ENCODE measurements at places on chromosomes 12 and 14.
A peak's percentile ranks its signal among the peaks of the same experiment; 100 is the strongest.

DNA sequence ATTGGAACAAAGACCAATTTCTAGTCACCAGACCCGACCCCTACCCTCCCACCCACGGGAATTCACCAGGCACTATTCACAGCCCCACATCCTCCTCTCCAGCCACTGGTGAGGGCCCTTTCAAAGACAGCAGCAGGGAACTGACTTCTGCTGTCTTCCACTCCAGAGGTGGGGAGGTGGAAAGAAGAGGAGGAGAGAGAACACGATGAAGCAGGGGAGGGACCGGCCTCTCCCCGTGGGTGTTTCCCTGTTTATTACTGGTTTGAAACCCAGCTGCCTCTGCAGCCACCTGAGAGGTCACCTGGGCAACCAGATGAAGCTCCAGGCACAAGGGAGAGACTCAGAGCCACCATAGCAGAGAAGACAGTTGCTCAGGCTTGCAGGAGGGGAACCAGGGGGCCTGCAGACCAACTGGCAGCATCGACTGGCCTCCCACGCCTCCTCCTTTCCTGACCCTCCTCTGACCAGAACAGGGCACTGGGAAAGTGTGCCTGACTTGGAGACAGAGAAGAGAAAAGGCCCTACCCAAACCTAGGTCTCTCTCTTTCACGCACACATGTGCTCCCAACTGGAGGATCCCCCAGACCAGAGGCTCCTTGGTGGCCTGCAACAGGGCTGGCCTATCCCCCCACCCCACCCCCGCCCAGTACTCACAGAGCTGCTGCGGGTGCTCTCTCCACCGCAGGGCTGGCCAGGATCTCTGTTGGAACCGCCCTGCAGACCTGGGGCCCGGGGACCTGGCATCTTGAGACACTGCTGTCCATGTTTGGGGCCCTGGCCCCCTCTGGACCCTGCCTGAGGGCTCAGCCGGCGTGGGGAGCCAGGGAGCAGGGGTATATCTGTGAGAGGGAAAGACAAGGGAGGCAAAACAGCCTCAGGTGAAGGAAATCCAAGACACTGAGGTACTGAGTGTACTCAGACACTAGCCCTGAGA is 22.8 kb downstream of the ANO2 start:
- no peak for DNase-seq

DNA sequence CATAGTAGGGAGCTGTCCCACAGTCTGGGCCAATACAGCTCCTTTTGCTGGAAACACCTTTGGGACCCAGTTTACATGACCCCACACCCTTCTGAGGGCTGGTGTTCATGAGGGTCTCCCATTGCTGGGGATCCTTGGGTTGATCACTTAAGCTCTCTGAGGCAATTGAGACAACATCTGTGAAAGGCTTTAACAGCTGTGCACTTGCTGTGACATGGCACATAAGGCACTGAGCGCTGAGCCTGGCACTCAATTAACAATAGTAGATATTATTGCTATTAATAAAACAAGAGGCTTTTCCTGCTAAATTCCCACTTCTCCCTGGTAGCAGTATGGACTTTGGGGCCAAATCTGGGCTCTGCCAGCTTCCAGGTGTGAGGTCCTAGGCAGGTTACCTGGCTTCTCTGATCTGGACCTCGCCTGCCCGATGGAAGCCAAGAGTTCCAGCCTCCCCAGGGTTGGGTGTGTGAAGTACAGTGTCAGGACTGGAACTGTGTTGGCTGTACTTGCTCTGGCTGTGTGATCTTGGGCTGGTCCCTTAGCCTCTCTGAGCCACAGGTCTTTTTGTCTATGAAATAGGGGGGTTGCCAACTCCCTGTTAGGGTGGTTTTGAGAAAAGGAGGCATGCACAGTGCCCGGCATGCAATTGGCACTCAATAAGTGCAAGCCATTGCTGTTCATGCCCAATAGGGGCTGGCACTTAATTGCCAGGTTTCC is 3.1 kb downstream of the SH2B3 start:
- no peak for DNase-seq

DNA sequence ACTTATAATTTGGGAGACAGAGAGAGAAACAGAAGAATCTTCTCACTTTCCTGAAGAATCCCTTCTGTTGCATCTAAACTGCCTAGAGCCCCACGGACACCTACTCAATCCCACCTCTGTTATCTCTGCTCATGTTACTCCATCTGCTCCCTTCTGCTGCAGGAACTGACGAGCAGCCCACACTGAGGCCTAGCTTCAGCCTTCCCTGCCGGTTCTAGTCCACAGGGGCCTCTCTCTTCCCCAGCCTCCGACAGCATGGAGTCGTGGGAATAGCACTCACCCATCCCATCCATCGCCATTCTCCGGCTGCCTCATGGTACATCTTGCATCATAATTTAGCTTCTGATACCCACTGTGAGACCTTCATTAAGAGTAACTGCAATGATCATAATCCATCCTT is 4.0 kb downstream of the RAB15 start:
- DNase-seq = no peak

- DNase-seq = peak; percentile 10
Measured at GRCh38 chr14:67729072-67729885, 27.6 kb downstream of the RDH12 start.

DNA sequence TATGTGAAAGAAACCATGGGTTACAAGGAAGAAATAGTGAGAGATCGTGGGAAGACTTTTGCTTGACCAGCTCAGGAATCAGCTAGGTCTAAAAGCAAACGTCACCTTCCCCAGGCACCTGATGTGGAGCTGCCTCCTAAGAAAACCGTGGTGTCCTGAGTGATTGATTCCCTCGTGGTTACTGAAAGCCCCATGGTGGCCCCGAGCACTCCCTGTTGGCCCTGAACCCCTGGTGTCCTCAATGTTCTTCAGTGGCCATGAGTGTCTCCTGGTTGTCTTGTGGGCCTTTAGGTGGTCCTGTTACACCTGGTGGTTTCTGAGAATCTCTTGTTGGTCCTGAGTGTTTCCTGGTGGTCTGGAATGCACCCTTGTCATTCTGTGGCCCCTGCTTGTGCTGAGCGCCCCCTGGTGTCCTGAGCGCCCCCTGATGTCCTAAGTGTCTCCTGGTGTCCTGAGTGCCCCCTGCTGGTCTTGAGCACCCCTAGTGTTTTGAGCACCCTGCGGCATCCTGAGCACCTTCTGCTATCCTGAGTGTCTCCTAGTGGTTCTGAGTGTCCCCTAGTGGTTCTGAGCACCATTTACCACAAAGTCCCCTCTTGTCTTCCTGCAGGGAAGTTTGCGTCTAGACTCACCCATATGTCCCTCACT is 518.7 kb downstream of the TMEM121 start:
- no peak for DNase-seq

- no peak for DNase-seq
Measured at GRCh38 chr12:64912516-64913255, 88.2 kb downstream of the TBC1D30 start.

GRCh38 chr14:44070046-44070445 is 437.0 kb downstream of the FSCB start:
- DNase-seq = no peak

DNA sequence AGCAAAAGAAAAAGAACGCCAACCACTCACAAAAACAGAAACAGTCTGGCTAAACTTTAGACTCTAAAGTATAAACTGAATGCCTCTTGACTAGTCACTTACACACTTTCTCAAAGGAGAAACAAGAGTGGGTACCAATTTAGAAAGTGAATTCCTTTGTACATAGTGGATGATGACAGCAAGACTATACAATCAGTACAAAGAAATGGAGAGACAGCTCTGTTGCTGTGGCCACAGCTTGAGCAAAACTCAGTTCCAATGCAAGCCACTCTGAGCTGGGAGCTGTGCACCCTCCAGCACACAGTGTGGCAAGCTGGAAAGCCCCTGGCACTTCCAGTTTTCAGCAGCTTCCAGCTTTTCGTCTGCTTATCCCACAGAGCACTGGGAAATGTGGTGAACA is 21.7 kb downstream of the NT5DC3 start:
- no peak for DNase-seq

- no peak for DNase-seq
Measured at GRCh38 chr14:49863487-49864281, 11.1 kb upstream of the NEMF start.

DNA sequence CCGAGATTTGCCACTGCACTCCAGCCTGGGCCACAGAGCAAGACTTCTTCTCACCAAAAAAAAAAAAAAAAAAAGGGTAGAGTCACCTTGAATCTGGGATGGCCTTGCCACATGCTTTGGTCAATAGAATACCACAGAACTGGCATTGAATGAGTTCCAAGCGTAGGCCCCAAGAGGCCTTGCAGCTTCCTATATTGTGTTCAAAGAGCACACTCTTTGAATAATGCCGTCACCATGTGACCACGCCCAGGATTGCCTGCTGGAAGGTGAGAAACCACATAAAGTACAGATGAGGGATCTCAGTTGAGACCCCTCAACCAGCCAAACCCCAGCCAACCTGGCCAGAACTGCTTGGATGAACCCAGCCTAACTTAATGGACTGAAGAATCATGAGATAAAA is 239.2 kb upstream of the AMIGO2 start:
- no peak for DNase-seq

GRCh38 chr14:65780566-65780965 is 368.0 kb downstream of the FUT8 start:
- no peak for DNase-seq

DNA sequence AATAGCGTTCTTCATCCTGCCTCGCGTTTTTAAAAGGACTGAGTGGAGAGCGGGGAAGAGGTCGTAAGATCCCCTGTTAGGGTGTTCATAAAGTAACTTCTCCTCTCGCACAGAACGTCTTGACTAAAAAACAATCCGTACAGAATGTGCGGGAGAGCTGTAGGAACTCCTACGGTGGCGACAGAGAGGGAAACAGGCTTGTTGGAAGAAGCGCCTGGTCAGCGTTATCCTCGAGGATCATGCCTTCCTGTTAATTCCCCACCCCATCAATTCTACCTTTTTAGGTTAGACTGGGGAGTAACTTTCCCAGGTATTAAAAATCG is 399 bp upstream of the WASHC4 start:
- no peak for DNase-seq

DNA sequence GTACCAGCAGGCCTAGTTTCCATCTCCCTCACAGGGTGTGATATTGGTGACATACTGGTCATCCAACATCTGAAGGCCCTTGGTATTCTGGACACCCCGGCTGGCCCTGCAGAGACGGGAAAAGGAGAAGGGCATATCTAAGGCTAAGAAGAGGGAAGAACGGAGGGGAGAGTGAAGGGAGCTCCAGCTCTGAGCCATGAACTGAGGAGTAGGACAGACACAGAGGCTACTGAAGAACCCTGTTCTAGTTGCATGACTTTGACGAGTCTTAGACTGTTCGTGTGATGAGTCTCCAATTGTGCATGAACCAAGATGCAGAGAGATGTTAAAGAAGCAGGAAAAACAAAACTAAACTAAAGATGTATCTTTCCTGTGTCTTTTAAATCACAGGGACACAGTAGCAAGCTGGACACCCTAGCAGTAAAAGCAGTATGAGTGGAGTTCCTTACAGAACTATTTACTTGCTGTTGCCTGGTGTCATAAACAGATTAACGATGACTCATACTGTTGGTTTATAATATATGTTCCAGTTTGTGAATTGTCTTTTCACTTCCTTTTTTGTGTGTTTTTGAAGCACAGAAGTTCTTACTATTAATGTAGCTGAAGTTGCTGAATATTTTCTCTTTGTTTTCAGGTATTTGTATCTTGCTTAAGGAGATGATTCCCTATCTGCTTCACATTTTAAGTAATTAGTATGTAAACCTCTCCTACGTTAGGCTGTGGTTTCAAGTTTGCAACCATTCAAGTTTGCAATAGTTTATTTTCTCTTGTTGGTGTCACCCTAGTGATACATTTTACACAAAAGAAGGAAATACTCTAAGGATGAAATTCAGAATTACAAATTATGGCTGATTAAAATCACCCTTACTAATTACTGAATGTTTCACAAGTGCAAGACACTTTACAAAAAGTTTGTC is 15.7 kb downstream of the FAR2 start:
- DNase-seq = no peak

DNA sequence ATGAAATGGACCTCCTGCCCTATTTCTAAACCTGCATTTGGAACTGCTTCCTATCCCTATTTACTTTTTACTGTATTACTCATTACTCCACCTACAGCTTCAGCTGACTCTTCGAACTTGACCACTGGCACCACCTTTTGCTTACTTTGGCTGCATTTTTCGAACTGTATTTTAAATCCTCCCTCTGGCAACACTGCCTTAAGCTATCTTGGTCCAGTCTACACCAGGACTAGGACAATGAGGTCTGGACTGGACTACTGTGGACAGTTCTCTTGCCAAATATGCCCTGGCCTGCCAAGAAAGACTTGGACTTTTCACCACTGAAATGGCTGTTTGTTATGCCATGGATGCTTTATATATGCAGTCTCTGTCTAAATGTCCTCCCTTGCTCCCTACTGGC is 328.1 kb downstream of the BTG1 start:
- DNase-seq = no peak

DNA sequence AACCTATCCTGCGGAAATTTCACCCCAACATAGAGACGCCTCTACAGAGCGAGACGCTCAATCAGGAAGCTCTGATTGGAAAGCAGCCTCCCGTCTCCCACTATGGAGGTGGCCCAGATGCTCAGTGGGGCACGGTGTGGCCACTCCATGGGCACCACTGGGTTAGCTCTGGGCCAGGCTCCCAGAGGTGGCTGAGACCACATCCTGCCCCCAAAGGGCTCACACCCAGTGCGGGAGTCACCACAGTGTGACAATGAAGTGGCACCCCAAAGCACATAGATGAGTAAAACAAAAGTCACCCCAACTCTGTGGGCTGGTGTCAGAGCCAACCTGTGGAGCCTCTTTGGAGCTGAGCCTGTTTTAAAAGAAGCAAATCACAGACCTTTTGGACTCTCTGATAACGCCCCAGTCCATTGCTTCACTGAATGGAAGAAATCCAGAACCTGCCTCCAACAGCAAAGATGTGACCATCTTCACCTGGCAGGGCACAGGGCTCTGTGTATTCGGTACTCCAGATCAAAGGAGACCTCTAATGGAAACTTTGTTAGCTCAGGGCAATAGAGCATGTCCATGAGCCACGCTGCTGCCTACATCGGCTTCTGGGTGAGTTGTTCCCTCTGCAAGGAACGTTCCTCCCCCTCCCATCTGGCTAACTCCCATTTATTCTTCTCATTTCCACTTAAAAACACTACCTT is 19.6 kb downstream of the CLMN start:
- no peak for DNase-seq

DNA sequence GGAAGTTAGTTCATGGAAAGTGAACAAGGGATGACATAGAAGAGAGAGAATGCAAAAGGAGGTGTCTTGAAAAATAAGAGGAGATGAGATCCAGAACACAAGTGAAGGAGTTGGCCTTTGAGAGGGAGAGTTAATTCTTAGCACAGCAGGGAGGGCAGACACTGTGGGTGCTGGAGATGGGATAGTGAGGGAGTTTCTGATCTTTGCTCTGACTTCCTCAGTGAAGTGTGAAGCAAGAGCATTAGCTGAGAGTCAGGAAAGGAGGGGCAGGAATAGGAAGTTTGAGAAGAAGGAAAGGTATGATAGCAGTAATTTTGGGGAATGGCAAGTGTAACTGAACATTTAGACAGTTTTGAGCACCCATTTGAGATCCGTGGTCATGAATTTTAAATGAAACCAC is 75.8 kb upstream of the COCH start:
- DNase-seq = no peak
